ENCODE measurements at places on chromosomes 7 and 10.

- no peak for DNase-seq
Measured at GRCh38 chr7:28207486-28208158, 27.0 kb upstream of the JAZF1 start.

- no peak for DNase-seq
Measured at GRCh38 chr10:35937546-35937945, 295.4 kb upstream of the FZD8 start.

GRCh38 chr7:40733578-40733977, 598.8 kb downstream of the SUGCT start:
- DNase-seq: no peak

- DNase-seq: no peak
Measured at GRCh38 chr7:57821438-57822382, 371.7 kb downstream of the ZNF716 start.

- DNase-seq: no peak
Measured at GRCh38 chr7:74119831-74120230, 36.2 kb downstream of the LIMK1 start.

Data from CD8-positive, alpha-beta memory T cell (primary cell).